IMR-90 (cell line): ENCODE measurements at places on chromosomes 5 and 9.

DNA sequence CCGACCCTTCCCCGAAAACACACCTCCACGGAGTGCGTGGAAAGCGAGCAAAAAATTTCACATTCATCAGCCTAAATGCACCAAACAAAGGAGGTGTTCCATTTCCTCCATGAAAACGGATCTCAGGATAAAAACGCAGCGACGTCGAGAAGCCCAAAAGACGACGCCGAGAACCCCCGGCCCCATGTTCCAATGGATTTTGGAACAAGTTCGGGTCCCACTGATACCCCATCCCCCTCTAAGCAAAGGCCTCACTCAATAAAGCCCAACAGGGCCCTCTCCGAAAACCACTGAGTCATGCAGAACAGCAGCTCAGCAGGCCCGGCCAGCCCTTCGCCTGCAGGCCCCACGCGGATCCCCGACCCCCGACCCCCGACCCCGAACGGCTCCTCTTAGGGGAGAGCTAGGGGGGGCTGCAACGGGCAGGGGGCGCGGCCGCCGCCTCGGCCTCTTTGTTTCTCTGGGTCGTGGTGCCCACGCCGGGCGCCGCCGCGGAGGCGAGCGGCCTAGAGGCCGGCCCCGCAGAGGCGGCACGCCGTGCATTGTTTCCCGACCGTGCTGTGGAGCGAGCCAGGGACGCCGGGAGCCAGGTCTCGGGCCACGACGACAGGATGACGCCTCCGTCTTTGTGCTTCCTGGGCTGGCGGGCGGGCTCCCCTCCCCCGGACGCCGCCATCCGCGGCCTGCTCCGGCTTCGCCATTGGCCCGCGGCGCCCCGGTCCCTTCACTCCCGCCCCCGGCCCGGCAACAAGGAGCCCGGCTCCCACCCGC, 915 bp downstream of the ZFAND5 start:
- DNase-seq, result peak; percentile 61

DNA sequence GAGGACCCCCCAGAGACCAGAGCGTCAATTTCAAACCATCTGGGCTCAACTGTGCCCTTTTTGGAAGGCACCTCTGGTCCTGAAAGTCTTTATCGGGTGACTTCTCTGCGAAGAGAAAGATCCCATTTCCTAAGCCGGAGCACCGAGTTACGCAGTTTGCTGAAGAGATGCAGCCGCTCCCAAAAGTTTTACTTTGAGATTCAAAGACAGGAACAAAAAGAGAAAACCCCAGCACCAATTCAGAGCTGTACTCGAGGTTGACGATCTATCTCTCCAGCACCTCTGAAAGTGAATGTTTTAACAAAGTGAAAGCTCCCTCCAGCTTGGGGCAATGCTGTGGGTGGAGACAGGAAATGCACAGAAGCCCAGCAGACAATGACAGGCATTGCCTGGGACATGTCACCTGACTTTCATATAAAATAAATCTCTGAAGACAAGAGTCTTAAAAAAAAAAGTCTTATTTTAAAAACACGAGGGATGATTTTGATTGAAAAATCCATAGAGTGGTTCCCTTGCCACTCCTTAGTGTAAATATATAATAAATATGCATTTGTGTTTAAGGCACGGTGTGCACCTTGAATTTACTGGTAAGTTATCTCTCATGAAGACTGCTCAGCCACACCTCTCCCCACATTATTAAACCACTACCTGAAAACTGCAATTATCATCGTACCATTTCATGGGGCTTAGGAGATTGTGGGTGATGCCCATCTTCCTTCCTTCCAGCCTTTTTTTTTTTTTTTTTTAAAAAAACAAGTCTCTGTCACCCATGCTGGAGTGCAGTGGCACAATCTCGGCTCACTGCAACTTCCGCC, 79.9 kb downstream of the FNBP1 start:
- DNase-seq, result peak; percentile 49

- no peak for DNase-seq
Measured at GRCh38 chr5:80069251-80069800, 34.2 kb downstream of the THBS4 start.

DNA sequence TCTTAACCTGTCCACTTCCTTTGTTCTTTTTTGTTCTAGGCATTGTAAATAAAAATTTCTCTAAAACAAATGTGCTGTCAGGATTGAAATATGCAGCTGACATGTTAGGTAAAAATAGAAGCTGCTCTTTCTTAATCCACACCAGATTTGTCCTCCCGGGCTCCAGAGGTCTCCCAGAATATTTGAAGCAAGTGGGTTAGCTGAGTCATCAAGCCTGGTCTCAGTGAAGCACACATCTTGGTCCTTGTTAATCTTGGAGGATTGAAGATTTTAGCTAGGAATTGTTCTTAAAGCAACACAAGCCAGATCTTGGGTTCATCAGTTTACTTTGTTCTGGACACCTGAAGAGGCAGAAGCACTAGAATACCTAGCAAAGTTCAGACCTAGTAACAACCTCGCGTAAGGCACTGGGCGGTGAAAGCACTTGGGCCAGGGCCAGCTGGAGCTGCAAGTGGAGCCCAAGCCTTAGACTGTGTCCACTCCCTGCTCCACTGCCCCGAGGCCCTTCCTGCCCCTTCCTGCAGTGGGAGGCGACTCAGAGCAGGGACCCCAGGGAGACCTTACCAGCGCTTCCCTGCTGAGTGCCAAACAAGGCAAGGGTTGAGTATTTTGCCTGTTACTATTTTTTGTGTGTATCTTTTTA, 36.5 kb downstream of the HABP4 start:
- DNase-seq, result peak; percentile 82

DNA sequence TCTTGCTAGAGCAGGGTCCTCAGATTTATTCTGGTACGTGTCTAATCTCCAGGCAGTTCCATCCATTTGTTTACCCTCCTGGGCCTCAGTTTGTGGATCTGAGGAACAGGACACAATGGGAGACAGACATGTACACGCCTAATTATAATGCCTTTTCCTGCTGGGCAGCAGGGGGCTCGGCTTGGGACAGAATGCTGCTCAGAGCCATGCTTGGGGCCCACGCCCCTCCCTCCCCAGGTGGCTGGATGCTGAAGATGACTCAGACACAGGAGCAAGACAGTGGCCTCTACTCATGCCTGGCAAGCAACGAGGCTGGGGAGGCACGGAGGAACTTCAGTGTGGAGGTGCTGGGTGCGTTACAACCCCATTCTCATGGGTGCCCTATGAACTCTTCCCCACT, 72.7 kb upstream of the ASS1 start:
- DNase-seq, result no peak

DNA sequence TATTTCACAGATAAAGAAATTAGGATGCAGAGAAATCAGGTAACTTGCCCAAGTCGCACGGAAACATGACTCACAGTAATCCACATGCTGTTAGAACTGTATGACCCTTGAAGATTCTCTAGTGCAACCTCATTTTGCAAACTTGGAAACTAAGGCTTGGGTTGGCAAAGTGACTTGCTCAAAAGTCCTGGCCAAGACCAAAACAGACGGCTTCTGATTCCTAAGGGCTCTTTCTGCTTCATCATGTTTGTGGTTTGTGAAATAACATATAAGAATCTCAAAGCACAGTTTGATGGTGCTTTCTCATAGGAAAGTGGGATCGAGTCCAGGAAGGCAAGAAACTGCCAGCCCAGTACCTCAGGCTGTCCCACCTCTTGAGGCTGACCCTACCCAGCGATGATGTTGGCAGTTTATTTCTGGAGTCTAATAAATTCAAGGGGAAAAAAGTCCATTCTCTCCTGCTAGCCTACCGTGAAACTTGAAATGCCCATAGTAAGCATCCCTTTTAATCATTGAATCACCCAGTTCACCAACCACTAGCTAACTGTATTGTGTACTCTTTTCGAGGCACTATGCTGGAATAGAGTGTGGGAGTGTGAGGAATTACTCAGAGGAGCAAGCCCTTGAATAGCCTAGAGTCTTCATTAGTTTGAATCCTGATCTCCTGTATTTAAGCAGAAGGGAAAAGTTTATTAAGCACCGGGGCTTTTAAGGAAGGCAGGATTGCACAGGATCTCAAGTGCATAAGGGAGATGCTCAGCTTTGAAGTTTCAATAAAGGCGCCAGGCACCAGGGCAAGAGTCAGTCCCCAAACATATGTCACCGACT, 14.1 kb downstream of the CAPSL start:
- peak; percentile 85 for DNase-seq

GRCh38 chr5:93960042-93960441, 218.6 kb upstream of the POU5F2 start:
- no peak for DNase-seq

GRCh38 chr5:159096243-159096923, 3.3 kb downstream of the EBF1 start:
- no peak for DNase-seq

GRCh38 chr5:115577329-115577728, 24.9 kb downstream of the TICAM2 start:
- DNase-seq, result no peak

GRCh38 chr9:72588336-72588735, 66.9 kb downstream of the TMC1 start:
- peak; percentile 29 for DNase-seq

- DNase-seq, result peak; percentile 39
Measured at GRCh38 chr5:125411071-125411743, 664.8 kb upstream of the ZNF608 start.

- DNase-seq, result no peak
Measured at GRCh38 chr5:139549162-139549894, 11.8 kb upstream of the UBE2D2 start.

- DNase-seq, result no peak
Measured at GRCh38 chr5:169336242-169336641, 35.3 kb upstream of the SLIT3 start.

DNA sequence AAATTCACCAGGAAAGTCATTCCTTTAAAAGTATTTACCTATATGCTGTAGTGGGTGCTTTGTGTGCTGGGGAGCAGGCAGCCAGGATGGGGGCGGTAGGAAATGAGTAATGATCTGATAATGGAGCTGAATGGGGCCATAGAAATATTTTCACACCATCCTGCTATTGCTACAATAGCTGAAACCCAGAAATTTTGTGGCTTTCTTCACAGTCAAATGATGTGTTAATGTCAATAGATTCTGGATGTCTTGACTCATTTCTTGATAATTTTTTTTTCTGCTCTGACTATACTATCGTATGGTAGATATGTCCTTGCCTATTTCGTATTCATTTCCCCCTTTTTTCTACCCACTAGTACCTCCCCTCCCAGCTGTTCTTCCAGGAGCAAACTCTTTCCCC, 59.5 kb downstream of the RORB start:
- no peak for DNase-seq

- no peak for DNase-seq
Measured at GRCh38 chr5:118249386-118249785, 739.0 kb downstream of the DTWD2 start.

DNA sequence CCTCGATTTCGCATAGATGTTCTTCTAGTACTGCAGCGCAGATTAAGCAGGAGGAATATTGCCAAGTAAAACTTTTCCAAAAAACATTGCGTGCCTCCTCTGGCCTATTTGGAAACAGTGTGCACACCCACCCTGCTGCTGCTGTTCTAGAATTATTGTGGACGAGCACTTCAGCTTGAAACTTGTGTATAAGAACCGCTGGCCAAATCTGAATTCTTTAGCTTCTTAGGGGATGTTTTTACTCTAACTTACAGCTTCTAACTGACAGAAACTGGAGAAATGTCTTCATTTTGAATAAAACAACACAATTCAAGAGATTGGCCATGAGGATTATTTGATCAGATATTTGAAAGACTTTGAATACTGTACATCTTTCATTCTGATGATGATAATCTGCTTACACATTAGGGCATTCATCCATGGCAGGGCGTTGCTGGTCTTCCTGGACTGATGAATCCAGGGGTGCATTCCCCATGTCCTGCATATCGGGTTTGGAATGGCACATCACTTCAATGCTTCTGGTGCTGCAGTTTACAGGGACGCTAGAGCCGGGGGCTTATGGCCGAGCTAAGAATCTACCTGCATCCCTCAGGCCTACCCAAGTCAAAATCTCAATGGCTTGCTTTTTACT, 6.5 kb downstream of the ADAMTS16 start:
- DNase-seq, result no peak

- no peak for DNase-seq
Measured at GRCh38 chr5:146078566-146078965, 26.8 kb downstream of the PLAC8L1 start.
